ENCODE measurements at places on chromosomes 4 and X.
A peak's percentile ranks its signal among the peaks of the same experiment; 100 is the strongest.

GRCh38 chr4:10160281-10160856, 43.8 kb upstream of the WDR1 start:
- DNase-seq = peak; percentile 34

GRCh38 chr4:5965225-5965624, 53.0 kb downstream of the C4orf50 start:
- no peak for DNase-seq

- DNase-seq = no peak
Observed at GRCh38 chrX:112359906-112360305, 277.3 kb upstream of the TRPC5 start.

- DNase-seq = no peak
Observed at GRCh38 chrX:19091596-19091995, 30.7 kb downstream of the ADGRG2 start.

- DNase-seq = no peak
Observed at GRCh38 chr4:153269218-153269990, 65.2 kb downstream of the TRIM2 start.

GRCh38 chrX:99371976-99372595, 1038.0 kb downstream of the PCDH19 start:
- no peak for DNase-seq

DNA sequence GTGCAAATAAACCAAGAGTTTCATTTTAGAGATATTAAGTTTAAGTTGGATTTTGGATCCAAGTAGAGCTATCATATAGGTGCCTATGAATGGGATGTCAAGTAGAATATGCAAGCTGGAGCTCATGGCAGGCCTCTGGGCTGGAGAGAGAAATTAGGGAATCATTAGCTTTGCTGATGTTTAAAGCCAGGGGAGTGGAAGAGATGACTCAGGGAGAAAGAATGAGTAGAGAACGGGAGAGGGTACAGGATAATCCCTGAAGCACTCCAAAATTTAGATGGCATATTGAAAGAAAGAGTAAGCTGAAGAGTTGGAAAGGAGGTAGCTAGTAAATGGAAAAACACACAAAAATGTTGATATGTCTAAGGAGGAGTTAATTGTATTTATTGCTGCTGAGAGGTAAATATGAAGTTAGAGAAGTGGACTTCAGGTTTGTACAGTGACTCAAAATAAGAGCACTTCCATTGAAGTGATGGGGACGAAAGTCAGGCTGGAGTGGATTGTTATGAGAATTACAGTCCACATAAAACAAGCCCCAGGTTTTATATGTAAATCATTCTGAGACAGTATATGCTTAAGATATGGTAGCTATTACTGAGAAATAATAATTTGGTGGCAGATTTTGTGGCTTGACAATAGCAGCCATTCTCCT, 72.5 kb upstream of the GRXCR1 start:
- DNase-seq = no peak

DNA sequence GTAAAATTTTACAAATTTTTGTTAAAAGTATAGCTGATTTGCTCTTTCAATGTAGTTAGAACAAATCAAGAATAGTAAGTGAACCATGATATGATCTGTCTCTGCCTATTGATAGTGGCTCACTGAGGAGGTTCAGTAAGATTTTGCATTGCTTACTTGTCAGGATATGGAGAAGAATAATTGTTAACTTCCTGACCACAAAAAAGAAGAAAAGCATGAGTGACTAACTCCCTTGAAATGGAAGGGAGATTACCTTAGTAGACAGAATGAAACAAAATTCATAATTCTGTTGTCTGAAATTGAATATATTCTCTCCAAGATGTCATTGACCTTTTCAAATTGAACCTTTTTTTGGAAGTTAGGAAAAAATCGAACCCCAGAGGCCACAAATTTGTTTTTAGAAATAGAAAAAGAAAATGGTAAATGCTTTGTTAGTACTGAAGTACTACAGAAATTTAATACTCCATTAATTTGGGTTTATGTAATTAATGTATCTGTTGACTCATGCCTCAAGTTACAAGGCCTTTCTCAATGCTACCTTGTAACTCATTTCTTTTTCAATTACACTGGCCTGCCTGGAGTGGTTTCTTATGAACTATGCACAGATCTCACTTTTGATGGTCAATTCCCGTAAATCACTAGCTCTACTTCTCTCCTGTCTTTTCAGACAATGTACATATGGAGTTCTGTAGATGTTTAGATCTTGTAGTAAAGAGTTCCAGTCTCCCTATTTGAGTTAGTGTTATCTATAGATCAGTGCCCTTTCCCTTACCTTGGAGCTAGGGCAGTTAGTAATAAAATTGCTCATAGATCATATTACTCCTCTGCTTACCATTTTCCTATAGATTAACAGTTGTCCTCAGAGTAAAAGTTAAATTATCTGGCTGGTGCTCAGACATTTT, 139.3 kb downstream of the TLL1 start:
- no peak for DNase-seq

GRCh38 chr4:184514121-184514988, 40.0 kb upstream of the IRF2 start:
- no peak for DNase-seq

DNA sequence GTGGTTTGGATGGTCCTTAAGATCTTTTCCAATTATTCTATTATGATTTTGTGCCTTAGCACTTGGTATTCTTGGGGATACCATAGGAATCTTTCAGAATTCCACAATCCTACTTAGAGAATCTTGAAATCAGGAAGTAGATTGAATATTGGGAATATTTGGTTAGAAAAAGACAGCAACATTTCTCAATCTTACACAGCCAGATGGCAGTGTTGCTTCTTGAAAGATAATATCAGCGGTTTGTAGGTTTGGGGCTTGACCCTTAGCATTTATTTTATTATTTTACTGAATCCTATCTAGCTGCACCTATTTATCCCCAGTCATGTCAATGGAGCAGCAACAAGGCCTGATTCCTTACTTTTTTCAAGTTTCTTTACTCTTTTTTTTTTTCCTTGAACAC, 28.6 kb downstream of the MAGEB1 start:
- DNase-seq = no peak

- DNase-seq = no peak
Observed at GRCh38 chr4:172553216-172553615, 615.4 kb upstream of the GALNT7 start.

GRCh38 chr4:104848597-104849225, 298.0 kb upstream of the TET2 start:
- no peak for DNase-seq

DNA sequence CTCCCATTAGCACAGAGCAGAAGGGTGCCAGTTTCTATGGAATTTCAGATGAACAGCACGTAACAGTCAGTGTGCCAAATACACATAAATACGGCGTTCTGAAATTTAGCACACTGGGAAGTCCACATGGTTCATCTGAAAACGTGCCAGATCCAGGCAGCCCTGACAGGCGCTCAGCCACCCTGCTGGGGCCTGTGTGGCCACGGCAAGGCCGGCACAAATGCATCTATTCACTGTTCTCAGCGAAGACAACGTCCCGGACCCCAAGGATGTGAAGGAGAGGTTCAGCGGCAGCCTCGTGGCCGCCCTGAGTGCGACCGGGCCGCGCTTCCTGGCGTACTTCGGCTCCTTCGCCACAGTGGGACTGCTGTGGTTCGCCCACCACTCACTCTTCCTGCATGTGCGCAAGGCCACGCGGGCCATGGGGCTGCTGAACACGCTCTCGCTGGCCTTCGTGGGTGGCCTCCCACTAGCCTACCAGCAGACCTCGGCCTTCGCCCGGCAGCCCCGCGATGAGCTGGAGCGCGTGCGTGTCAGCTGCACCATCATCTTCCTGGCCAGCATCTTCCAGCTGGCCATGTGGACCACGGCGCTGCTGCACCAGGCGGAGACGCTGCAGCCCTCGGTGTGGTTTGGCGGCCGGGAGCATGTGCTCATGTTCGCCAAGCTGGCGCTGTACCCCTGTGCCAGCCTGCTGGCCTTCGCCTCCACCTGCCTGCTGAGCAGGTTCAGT, 15.6 kb downstream of the DGKQ start:
- DNase-seq = no peak

- peak; percentile 1 for DNase-seq
Observed at GRCh38 chrX:76147106-76147505, 25.8 kb upstream of the PBDC1 start.

DNA sequence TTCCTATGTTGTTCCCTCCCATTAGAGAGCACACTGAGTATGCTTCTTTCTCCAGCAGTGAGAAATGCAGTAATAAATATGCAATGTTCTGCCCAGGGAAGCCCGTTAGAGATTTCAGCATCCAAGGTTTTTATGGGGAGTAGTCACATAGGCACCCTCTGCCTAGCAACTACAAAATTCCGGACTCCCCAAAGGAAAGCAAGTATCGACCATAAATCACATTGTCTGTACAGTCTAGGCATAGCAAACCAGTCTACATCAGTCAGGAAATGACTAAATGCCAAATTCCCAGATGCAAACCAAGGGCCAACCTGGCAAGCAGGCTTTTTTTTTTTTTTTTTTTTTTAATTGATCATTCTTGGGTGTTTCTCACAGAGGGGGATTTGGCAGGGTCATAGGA, 34.8 kb downstream of the GPR101 start:
- DNase-seq = no peak

- no peak for DNase-seq
Observed at GRCh38 chr4:3707423-3708102, 58.6 kb upstream of the ADRA2C start.

GRCh38 chr4:68466751-68467150, 19.5 kb downstream of the TMPRSS11E start:
- no peak for DNase-seq

GRCh38 chrX:124548571-124548970, 202.2 kb downstream of the SH2D1A start:
- DNase-seq = no peak

DNA sequence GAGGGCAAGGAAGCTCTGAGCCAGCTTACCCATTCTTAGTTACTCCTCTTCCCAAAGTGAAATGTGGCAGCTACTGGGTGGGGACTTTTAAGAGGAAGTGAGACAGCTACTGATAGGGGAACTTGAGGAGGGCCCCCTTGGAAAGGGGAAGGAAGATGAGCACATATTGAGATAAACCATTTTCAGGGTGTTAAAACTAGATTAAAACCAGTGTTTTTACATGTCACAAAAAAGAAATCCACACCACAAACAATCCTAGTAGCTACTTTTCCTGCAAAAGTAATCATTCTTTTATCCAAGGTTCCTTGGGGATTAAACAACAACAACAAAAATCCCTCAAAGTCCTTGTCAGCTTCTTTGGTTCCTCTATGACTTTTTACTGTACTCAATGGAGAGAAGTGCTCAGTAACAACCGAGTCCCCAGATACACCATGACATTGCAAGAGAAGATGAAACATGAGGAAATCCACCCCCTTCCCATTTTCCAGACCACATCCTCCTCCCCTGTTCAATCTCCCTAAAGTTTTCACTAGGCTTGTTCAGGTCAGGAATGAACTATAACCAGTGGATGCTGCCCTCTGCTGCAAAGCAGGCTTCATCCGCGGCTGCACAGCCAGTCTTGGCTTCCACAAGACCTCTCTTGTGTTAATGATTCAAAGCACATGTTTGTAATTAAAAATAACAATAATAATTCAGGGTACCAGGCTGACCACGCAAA, 113.5 kb upstream of the TMEM164 start:
- peak; percentile 3 for DNase-seq
